Hippocampal formation (tissue), 2 donors: ENCODE measurements at places on chromosomes 1 and 21.

GRCh38 chr1:92315766-92316599 is 17.1 kb downstream of the RPAP2 start:
- DNase-seq, result no peak

- no peak for DNase-seq
Observed at GRCh38 chr1:183285746-183286145, 99.7 kb downstream of the LAMC2 start.

DNA sequence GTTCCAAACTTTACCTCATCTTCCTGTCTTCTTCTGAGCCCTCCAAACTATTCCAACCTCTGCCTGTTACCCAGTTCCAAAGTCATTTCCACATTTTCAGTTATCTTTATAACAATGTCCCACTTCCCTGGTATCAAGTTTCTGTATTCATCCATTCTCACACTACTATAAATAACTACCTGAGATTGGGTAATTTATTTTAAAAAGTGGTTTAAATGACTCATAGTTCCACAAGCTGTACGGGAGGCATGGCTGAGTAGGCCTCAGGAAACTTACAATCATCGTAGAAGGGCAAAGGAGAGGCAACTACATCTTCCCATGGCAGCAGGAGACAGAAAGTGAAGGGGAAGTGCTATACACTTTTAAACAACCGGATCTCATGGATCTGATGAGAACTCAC is 428.5 kb upstream of the RGS18 start:
- DNase-seq, result no peak

GRCh38 chr1:205328476-205328875 is 6.9 kb upstream of the NUAK2 start:
- no peak for DNase-seq

GRCh38 chr1:22231995-22232690 is 89.2 kb upstream of the WNT4 start:
- DNase-seq, result no peak

DNA sequence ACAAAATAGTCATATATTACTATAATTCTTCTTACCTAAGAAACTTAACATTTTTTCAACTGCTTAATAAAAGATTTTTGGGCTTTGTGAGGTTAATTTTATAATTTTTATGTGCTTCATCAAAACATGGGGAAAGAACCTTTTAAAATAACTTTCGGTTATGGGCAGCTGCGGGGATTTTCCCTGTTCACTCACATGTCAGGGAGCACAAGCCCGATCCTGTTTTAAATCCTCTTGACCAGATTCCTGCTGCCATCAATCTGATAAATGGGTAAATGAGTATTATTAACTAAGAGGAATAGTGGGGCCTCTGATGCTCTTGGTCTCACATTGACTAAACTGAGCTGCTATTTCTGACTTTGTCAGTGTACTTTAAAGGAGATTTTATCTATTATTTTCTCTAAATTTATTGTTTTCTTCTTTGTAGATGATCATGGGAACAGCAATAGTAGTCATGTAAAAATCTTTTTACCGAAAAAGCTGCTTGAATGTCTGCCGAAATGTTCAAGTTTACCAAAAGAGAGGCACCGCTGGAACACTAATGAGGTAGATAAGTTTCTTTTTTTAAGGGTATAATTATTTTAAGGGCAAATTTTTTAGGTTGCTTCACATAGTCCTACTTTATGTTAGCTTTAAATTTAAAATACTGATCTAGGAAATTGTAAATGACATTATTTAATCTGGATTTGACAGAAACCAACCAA is 39.6 kb downstream of the CAMTA1 start:
- DNase-seq, result no peak

DNA sequence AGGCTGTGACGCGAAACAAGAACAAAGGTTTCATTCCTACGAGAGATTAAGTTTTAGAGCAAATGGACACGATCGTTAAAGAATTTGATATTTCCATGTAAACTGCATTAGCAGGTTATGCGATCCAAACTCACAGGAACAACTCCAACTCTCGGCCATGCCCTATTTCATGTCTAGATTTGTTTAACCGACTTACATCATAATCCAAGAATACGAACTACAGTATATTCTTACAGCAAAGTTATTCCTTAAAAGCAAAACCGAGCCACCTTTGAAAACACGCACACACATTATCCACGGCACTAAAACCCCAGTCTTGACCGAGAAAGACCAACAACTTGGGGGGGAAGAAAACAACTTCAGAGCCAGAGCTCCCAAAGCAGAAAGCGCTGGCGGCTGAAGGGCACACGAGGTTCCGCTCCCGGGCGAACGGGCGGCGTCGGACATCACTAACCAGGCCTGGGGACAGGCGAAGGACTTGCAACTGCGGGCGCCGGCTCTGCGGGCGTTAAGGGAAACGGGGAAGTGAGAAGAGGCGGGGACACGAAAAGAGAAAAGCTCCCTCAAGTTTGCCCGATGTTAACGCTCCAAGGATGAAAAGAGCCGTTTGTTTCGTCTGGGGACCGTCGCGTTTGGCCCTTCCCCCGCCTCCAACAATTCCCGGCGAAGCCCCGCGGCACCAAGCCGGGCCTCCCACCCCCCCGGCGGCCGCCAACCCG is 690 bp downstream of the B3GALNT2 start:
- peak; percentile 61 for DNase-seq

DNA sequence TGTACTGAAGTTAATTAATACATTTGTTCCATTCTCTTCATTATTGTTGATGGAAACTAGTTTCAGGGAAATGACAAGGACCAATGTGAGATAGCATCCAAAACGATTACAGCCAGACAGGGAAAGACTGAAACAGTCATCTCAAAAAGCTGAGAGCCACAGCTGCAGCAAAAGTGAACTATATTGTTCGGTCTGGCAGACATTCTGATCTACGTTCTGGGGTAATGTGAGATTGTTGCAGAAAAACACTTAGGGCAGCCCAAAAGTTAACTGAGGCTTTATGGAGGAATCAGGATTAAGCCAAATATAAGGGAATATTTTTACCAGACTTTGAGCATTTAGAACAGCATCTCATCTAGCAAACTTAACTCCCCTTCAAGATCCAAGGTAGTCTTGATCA is 112.9 kb downstream of the LRRC40 start:
- DNase-seq, result no peak

- DNase-seq, result no peak
Observed at GRCh38 chr1:223038288-223039006, 104.6 kb downstream of the TLR5 start.

GRCh38 chr1:160094291-160094625 is 4.2 kb downstream of the IGSF8 start:
- no peak for DNase-seq

- DNase-seq, result no peak
Observed at GRCh38 chr21:31987696-31988095, 114.9 kb downstream of the HUNK start.

DNA sequence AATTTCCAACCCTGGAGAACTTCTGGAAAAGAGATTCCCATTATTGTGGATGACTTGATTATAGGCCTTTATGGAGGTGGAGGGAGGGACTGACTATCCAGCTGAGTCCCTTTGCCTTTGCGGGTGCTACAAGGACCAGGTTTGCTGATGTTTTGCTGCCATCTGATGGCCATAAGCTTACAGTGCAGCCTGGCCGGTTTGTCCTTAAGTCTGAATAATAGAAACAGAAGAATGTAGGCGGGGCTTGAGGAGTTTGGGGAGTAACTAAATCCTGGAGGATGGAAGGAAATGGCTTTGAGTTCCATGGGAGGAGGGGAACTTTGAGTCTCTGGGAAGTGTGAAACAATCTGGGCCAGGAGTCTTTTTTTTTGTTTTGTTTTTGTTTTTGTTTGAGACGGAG is 55.7 kb upstream of the CD1D start:
- DNase-seq, result peak; percentile 87

DNA sequence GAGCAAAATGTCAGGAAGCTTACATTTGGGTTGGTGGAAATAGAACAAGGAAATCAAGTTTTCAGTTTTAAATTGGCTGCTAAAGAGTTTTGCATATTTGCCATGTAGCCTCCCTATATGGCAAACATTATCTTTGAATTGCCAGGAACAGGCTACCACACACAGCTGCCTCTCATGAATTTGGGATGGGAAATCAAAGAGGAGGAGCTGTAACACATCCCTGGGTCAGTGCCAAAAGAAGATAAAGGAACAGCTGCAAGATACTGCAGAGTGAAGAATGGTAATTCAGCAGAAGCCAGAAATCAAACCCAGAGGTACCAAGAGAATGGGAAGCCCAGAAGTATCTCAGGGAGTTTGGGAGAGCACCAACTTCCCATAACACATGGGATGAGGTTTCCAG is 18.6 kb upstream of the RASAL2 start:
- no peak for DNase-seq

- no peak for DNase-seq
Observed at GRCh38 chr1:118257946-118258345, 72.9 kb upstream of the SPAG17 start.

GRCh38 chr1:199272628-199273086 is 633.8 kb downstream of the PTPRC start:
- no peak for DNase-seq

- DNase-seq, result no peak
Observed at GRCh38 chr1:156075775-156076204, 6.5 kb downstream of the MEX3A start.

DNA sequence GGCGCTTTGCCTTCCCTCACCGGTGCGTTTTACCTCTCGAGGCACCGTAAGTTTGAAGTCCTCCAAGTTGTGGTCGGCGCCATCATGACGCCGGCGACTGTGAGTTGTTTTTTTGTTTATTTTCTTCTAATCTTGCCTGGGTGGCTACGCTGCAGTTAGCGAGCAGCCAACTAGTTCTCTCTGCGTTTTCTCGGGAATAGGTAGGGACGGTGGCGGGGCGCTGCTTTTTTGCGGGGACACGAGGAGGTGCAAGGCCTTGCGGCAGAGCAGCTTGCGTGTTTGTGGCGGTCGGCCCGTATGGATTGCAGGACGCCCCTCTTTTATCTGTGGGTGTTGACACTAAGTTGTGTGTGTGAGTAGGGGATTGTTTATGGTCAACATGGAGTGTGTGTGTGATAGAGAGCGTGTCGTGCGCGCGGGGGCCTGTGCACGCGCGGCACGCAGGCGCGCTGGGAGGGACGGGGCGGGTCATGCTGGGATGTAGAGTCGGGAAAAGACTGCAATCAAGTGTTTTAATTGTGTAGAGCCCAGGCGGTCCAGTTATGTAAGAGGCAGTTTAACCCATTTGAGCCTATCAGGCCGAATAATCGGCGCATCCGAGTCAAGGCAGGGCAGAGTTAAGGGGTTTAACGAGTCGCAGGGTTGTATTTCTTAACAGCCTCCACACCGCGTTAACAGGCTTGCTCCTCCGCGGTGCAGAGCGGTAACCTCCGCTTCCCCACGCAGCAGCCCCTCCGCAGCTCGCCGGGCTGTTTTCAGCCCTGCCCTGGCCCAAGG is 1.2 kb upstream of the NEGR1 start:
- peak; percentile 83 for DNase-seq

DNA sequence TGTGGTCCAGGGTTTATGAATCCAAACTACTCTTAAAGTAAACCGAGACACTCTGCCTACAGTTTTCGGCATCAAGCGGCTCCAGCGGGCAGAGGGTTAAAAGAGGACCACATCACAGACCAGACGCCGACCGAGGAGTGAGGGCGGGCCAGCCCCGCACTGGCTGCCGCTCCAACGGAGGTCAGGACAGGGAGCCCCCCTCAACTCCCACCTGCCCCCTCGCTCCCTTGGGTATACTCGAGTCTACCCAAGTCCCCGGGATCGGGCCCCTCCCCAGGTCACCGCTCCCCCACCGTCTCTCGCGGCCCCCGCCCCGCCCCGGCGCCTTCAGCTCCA is 312 bp downstream of the ARNT start:
- DNase-seq, result no peak

- DNase-seq, result no peak
Observed at GRCh38 chr1:100924212-100924611, 28.3 kb downstream of the SLC30A7 start.

DNA sequence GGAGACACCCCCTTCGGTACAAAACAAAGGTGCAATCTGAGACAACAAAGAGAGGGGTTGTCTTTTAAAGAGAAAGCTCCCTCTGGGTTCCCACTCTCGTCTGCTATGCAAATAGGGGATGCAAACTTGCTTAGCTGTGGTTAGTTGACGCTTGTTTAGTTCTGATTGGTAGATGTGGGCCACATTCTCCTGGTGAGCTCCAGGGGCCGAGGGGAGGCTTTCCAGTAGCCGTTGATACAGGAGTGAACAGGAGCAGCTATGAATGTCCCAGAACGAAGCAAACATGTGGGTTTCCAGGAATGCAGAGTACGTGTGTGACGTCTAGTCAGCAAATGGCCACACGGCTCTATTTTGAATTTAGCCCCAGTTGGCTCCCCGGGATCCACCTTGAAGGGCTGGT is 14.7 kb downstream of the TFF2 start:
- no peak for DNase-seq

GRCh38 chr1:19955534-19956170 is 23.8 kb downstream of the PLA2G2A start:
- no peak for DNase-seq

DNA sequence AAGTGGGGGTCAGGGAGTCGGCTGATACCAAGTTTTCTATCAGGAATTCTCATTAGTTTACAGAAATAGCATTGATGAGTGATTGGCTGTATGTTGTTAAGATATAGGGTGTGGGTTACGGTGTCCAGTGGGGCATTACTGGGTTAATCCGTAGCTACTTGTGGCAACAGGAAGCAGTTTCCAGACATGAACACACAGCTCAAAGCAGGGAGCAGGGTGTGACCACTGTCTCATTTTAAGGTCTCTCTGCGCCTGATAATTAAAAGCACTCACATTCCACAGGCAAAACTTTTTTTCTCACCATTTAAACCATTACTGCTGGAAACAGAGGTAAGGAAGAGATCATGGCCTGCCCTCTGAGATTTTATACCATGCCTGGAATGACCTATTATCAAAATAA is 114.9 kb downstream of the SIK1 start:
- no peak for DNase-seq

GRCh38 chr21:22806278-22806677 is 1808.1 kb downstream of the NCAM2 start:
- no peak for DNase-seq

GRCh38 chr1:39717809-39718208 is 20.9 kb upstream of the PPIE start:
- no peak for DNase-seq

DNA sequence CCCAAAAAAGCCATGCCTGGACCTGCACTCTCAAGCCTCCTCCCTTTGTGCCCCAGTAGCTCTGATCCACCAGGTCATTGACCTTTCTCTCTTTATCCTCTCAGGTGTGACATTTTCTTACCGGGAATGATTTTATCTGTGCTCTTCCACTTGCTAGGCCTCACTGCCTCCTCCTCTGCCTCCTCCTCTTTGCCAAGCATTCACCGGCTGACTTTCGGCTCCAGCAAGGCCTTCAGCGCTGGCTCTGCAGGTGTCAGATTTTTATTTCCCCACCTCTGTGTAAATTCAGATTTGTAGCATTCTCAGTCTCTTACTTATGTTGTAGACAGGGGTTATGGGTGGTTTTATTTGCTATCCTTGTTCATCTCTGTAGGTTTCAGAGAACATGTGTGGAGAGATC is 91.5 kb downstream of the ST6GALNAC5 start:
- no peak for DNase-seq

GRCh38 chr1:205923651-205924459 is 19.4 kb downstream of the SLC26A9 start:
- no peak for DNase-seq
